Fibroblast of lung (primary cell): ENCODE measurements at places on chromosomes 6 and 20.
A peak's percentile ranks its signal among the peaks of the same experiment; 100 is the strongest.

DNA sequence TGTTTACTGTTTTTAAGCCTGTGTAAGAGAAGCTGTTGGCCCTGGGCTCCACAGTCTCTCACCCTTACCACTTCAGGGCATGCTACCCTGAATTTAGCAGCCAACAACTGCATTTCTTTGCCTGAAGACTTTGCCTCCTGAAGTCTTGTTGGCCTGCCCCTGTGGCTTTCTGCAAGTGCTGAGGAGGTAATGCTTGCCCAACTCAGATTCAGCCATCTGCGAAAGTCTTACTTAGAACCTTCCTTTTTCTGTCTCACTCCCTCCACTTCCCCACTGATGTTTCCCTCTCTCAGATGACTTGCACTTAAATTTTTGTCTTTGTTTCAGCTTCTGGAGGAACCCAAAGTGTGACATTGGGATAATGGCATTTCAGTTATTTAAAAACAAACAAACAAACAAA is 11.8 kb upstream of the IBTK start:
- no peak for DNase-seq

DNA sequence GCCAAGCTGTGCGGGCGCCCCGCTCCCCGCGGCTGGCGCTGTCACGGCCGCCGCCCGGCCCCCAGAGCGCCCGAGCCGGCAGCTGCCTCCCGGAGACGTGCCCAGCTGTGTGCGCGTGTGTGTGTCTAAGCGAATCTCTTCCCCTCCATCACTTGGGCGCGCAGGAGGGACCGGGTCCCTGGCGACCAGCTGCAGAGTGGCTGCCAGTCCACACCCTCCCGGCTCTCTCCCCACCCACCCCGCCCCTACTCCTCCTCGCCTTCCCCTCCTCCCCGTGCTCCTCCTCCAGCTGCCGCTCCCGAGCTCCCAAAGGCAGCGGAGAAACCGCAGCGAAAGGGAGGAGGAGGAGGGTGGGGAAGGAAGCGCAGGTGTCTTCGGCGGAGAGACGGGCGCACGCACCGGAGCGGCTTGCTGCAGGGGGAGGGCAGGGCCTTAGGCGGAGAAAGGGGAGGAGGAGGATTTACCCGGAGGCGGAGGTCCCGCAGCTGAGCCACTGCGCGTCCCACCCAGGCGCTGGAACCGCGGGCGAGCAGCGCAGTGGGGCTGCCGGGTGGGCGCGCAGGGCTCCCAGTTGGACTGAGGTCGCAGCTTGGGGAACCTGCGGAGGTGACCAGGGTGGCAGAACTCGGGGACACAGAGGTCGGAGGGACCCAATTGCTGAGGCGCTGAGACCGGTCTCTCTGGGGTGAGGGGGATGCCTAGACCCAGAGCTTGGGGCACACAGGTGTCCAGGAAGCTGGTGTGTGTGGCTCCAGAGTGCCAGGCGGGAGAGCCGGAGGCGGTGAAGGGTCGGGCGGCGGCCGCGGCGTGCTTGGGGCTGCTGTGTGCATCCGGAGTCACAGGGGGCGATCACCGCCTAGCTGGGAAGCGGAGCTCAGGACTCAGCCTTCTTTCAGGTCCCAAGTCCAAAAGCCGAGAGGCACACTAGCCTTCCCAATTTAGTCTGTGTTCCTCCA is at the start of gene HS3ST5:
Gene HS3ST5, minus strand, starts transcription at position 198 of the 956 bp plus-strand sequence. CDS start 280,178 bp downstream, outside the sequence.
- peak; percentile 12 for DNase-seq

DNA sequence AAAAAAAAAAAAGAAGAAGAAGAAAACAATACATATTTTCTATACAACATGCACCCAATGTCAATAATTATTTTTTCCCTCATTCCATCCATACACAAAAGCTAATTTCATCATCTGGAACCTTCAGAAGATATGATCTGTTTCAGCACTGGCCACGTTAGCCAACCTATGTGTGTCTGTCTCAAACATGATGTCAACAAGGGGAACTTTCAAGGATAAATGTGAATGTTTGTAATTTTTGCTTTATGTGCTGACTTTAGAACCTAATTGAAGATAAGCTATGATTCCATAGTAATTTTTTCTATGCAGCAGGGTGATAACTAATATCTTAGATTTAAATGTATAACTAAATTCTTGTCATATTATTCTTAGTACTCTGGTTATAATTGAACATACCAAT is 37.9 kb downstream of the IPCEF1 start:
- no peak for DNase-seq

GRCh38 chr20:54184904-54185626 is 11.3 kb upstream of the CYP24A1 start:
- DNase-seq = no peak

GRCh38 chr20:16104783-16105182 is 468.5 kb downstream of the KIF16B start:
- no peak for DNase-seq

GRCh38 chr20:48785256-48785655 is 42.5 kb downstream of the PREX1 start:
- DNase-seq = no peak

- DNase-seq = no peak
Measured at GRCh38 chr6:132614554-132614953, 9.5 kb downstream of the TAAR2 start.
